Activated CD8-positive, alpha-beta memory T cell treated with anti-CD3 and anti-CD28 coated beads for 1 hour (primary cell): ENCODE measurements at places on chromosomes 1 and 21.

- no peak for DNase-seq
These were observed 5.1 kb downstream of the LRRN2 start for GRCh38 chr1:204680461-204680860.

DNA sequence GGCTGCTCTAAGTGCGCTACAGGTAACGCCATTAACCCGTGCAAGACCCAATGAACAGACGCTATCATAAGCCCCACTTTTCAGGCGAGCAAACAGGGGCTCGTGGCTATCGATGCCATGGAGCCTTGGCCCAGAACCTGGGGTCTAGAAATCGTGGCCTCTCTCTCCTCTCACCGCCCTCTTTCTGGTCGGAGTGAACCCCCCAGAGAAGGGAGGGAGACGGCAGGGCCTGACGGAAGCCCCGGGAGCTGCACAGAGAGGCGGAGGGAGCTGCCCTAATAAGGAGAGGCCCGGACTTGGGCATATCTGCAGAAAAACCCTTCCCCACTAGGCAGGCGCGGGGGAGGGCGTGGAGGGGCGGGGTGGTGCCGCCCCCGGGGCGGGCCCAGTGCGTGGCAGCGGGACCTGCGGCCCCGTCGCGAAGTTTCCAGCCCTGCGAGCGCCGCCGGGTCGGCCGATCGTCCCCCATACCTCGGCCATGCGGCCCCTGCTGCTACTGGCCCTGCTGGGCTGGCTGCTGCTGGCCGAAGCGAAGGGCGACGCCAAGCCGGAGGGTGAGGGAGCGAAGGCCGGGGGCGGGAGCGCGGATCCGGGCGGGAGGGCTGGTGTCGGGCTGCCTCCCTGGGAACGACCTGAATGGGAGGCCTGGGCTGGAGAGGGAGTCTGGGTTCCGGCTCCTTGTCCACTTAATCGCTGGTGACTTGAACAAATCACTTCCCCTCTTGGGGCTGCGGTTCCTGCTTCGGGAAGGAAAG lies at the start of gene PLOD1:
TSS of gene PLOD1 (plus strand) at position 416 of the 755 bp plus-strand sequence. CDS start at position 479, 63 bp downstream.
- DNase-seq = peak; percentile 82

DNA sequence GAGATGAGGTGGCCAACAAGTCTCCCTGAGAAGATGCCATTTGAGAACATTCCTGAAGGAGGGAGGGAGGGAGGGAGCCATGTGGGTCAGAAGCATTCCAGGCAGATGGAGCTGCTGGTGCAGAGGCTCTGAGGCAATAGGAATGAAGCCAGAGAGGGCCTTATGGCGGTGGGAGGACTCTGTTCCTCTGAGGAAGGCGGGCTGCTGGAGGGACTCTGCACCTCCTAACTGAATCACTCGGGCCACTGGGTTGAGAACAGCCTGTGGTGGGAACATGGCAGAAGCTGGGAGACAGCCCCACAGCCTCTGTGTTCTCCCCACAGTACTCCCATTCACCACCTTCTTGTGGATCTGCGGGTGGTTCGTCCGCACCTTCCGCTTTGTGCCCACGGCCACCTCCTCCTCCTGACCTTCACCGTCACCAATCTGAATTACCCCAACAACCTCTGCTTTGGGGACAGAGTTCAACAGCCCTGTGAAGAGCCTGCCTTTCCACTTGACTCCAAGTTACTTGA lies 2.4 kb upstream of the TMEM125 start:
- DNase-seq = no peak

GRCh38 chr21:18049461-18049860 lies 195.2 kb upstream of the CHODL start:
- DNase-seq = no peak

GRCh38 chr1:205421798-205422197 lies at the start of gene LEMD1:
Gene LEMD1, minus strand, starts transcription at chr1:205422056. Its CDS starts 1,520 bp downstream, at chr1:205420536.
- no peak for DNase-seq

GRCh38 chr1:178434899-178435435 lies 61.8 kb downstream of the CLEC20A start:
- DNase-seq = no peak

DNA sequence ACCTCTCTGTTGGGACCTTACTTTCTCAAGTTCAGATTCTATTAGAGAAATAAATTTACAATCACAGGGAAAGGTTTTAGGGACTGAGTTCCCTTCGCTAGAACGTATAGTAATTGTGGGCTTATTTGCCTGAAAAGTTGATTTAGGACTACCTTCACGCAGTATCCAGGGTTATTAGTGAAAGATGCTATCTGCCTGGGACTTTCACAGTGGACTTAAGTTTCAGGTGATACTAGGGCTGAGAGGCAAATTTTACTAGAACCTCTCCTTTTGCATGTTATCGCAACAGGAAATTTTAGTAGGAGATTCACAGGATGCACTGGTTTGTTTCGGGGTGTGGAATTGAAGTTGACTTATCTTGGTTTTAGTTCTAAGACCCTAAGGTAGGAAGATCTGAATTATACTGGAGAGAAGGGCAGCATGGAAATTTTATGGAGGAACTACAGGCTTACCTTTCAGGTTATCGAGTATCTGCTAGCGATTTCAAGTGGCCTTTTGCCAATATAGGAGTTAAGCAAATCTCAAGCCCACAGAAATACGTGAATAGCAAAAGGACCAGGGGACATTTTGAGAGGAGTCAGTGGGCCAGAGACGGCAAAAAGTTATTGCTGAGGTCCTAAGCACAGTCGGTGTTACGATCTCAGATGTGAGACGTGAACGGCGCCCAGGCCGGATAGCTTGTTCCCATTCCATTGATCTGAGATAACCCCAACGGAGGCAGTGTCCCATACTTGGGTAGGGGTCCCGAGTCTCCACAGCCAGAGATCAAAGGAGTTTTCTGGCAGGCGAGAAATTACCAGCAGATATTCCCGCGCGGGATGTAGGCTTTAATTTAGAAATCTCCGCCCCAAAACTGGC lies 723 bp upstream of the GNAI3 start:
- no peak for DNase-seq

- DNase-seq = no peak
These were observed 1067.9 kb downstream of the TTLL7 start for GRCh38 chr1:82931006-82931405.

DNA sequence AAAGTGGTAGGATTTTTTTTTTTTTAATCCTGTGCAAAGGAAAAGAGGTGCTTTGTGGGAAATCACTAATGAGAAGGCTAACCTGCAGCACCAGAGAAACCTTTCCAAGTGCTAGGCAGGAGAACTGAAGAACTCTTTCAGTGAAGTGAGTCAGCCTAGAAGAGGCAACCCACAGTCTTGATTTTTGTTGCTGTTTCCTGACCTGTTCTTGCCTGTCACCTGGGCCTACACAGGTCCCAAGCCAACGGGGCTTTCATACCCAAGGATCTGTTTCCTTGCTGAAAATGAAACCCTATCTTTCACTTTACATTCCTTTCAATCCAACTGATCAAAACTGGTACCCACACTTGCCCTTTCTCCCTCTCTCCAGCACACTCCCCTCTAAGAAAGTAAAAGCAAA lies 7.1 kb upstream of the IKBKE start:
- DNase-seq = no peak

DNA sequence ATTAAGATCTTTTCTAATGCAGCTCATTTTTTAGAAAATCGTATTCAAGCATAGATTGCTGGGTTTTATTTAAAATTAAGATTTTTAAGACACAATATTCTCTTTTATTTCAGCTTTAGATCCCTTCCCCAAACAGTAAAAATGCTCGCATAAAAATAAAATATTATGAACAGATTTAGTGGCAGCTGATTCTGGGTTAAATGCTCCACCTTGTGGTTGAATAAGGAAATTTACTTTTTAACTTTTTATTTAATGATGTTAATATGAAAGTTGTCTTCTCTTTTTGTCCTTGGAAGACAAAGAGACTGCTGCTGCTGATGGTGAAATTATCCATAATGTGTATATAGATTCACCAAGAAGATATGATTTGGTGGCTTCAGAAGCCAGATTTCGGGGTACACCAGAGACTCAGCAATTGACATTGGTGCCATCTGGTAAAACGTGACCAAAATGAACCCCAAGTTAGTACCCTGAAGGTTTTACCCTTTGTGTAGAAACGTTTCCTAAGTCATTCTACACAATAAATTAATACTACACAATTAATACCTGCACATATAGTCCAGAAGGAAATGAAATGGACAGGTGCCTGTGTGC lies 128.0 kb downstream of the ADAMTS1 start:
- DNase-seq = no peak

DNA sequence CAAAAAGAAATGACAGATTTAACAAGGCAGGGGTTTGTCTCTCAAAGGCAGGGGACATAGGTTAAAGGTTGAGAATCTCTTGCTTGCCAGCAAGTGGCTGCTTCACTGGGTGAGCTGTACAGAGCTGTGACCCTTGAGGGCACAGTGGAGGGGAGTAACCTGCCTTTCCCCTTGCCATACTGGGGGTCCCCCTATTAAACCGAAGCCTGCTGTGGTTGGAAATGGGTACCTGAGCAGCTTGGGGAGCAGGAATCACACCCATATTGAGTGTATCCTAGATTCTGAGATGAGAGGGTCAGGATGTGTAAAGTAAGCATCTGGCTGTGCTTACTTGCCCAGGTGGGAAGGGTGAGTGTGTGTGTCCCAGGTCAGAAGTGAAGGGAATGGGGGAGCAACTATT lies 31.8 kb downstream of the WNT4 start:
- DNase-seq = no peak

- DNase-seq = no peak
These were observed 39.1 kb upstream of the FHAD1 start for GRCh38 chr1:15207829-15208429.

- DNase-seq = no peak
These were observed 7.4 kb upstream of the EDEM3 start for GRCh38 chr1:184761969-184762485.

DNA sequence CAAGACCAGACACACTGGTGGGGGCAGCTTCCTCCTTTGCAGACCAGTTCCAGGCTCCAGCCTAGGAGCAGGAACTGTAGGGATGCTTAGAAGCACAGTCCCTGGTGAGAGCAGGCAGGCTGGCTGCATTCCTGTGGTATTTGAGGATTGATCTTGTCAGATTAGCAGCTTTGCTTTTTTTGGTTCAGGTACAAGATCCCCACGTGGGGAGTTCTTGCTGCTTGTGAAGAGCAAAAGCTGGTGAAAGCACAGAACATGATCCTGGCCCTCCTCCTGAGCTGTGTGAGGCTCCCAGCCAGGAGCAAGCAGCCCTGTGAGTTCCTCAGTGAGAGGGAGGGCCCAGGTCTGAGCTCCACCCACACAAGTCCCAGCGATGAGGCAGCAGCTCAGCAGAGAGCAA lies 75.3 kb upstream of the ARTN start:
- DNase-seq = no peak

DNA sequence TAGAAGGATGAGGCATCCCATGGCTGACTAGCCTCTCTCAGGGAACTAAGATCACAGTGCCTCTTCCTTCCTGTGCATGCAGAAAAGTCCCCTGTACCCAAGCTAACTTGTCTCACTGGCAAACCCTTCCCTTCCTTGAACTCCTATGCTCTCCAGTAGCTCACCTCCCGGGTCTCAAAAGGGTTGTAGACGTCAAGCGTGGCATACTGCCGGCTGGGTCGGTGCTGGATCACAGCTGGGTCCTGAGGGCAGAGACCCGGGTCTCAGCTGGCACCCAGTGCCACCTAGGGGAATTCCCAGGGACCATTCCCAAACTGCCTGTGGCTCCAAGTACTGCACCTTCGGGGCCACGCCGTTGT lies 688 bp downstream of the SCAMP3 start:
- no peak for DNase-seq

- DNase-seq = no peak
These were observed 4.0 kb upstream of the CLDN19 start for GRCh38 chr1:42744148-42744413.

GRCh38 chr1:160260406-160261382 lies 1.7 kb downstream of the DCAF8 start:
- no peak for DNase-seq

- DNase-seq = no peak
These were observed 7.7 kb upstream of the LCE3A start for GRCh38 chr1:152630596-152630995.

- no peak for DNase-seq
These were observed 23.2 kb downstream of the MAB21L3 start for GRCh38 chr1:116134476-116134773.

GRCh38 chr21:23215261-23215660 lies 2217.1 kb downstream of the NCAM2 start:
- DNase-seq = no peak

- DNase-seq = peak; percentile 52
These were observed 17.7 kb downstream of the NFYC start for GRCh38 chr1:40709100-40709801.

DNA sequence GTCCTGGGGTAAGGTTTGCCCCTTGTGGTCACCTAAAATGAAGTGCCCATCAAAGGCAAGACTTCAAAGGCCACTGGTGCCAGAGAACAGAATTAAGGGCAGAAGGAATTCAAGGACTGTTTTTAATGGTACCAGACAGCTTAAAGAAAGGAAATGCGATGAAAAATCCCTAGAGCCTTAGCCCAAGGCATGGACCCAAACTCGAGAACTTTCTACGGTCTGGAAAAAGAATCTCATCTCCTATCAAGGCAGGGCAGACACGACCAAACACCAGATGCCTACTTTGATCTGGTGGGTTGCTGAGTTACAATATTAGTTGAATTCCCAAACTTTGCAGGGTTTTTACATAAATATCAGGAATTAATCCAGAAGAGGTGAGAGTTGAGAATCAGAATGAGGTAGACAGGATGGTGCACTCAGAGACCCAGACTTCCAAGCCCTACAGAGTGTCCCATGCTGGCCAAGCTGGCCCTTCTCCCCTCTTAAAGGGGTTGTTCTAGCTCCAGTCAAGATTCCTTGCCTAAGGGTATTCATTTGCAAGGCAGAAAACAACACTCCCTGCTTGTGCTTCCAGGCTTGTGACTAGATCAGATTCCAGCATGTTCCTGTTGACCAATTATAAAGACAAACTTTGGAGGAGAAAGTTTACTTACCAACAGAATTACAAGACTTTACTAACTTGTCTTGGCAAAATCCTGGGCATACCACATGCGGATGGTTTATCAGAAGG lies 48.0 kb downstream of the EDN2 start:
- DNase-seq = no peak

- no peak for DNase-seq
These were observed 63.8 kb downstream of the ARHGEF16 start for GRCh38 chr1:3518256-3518655.

DNA sequence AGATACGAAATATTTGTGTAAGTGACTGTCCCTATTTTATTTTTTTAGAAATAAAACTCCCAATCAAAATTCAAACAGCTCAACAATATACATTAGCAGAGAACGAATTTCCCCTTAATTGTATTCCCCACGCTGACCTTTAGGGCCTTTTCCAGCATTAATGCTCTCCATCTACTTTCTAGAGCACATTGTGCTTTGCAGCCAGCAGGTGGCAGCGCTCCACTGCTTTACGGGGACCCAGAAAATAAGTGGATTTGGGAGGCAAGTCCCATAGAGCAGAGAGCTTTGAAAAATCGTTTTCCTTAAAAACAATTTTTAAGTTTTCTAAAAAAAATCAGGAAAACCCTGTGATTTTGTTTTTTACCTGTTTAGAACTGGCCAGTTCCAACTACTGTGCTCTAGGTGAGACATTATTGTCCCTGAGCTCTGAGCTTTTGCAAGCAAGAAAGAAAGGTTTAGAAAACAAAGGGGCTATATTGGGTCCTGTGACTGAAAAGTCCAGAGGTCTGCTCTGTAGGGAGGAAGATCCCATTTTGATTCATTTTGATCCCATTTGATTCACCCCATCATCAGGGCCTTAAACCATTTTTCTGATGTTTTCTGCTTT lies 144.4 kb upstream of the ZNF644 start:
- DNase-seq = peak; percentile 2

- DNase-seq = no peak
These were observed 7.7 kb downstream of the RPE65 start for GRCh38 chr1:68442006-68442405.
